ENCODE measurements at places on chromosomes 7 and 10.
A peak's percentile ranks its signal among the peaks of the same experiment; 100 is the strongest.

- ATAC-seq, result no peak
These were observed 147.1 kb upstream of the ASAH2 start for GRCh38 chr10:50398381-50398780.

DNA sequence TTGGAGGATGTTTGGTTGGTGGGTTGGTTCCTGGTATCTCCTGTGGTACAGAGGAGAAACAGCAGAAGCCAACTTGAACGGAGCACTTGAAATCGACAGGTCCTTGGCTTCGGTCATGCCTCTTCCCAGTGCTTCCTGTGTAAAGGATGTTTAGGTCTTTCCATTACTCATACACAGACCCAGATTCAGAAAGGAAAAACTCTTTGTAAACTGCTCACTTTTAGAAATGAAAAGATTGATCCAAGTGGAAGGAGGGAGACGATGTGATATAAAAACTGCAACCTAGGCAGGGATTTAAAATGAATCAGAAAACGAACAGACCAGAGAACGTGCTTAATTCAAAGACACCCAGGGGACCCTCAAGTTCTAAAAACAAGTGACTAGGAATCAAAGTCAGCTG is 338.4 kb downstream of the GALNT17 start:
- ATAC-seq, result no peak

DNA sequence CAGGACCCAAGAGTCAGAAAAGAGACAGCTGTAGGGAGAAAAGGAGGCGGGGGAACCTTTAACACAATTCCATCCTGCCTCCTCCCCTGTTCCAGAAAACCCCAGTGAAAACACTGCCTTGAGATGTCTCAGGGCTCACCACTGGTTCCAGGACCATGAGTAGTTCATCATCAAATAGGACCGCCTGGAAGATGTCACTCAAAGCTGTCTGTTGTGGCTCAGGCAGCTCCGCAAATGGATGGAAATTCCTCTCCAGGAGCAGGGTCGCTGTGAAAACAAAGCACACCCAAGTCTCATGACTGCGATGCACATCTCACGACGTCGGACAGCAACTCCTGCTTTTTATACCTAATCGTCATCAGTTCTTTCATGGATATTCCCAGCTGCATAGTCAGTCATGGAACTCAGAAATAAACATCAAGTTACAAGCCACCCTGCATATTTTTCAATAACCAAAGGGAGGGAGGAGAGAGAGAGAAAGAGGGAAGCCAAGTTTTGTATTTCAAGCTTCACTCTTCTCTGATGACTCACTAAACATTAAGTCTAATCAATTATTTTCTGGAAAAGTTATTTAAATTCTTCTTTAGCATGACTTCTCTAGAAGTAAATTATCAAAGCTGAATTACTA is 49.2 kb downstream of the GSDME start:
- peak; percentile 86 for ATAC-seq

DNA sequence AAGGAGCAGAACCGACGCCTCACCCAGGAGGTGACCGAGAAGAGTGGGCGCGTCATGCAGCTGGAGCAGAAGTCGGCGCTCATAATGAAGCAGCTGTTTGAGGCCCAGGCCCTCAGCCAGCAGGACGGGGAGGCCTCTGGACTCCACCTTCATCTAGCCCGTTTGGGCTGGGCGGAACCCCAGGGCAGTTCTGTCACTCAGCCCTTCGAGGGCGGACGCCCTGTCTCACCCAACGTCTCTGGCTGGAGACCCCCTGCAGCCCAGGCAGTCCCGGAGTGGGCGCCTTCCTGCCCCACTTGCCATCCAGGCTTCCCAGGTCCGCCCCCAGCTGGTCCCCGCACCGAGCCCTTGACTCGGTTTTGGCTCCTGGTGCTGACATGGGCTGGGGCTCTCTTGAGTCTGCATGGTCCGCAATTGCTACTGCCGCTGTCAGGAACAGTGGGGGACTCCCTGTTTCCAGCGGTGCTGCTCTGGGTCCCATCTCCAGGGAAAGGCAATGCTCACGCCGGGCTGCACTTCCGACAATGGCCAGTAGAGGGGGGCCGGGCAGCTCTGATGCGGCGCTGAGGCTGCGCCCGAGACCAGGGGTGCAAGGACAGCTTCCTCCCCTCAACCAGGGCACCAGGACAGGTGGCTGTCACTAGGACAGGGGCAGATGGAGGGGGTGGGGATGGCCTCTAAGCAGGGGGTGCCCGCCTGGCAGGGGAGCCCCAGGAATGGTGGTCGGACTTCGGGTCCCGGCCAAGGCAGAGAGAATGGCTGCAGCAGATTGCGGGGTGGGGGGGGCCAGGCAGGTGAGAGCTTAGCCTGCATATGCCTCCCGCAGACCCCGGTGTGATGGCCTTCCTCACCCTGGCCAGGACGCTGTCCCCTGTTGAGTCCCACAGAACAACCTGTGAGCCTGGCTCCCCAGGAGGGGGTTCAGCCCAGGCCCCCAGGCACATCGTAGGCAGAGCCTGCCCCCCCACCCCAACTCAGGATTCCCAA is 71.2 kb upstream of the KCTD7 start:
- peak; percentile 89 for ATAC-seq

DNA sequence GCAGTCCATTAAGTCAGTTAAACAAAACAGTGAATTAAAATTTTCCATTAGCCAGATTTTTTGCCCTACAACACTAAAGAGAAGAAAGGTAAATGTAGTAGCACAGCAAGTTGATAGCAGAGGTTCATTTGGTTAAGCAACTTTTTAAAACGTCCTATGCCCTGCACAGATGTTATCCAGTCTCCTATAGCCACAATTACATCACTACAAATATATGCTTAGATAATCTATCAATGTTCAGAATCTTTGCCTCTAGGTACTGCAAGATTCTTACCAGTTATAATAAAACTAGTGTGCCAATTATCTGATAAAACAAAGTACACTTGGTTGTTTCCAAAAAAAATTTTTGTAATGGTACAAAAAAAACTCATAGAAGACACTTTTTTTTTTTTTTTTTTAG is 175.5 kb upstream of the MYO3A start:
- ATAC-seq, result no peak

GRCh38 chr10:87740254-87740655 is 77.8 kb downstream of the ATAD1 start:
- no peak for ATAC-seq

- ATAC-seq, result no peak
These were observed 254.1 kb upstream of the GLI3 start for GRCh38 chr7:42491106-42491505.

DNA sequence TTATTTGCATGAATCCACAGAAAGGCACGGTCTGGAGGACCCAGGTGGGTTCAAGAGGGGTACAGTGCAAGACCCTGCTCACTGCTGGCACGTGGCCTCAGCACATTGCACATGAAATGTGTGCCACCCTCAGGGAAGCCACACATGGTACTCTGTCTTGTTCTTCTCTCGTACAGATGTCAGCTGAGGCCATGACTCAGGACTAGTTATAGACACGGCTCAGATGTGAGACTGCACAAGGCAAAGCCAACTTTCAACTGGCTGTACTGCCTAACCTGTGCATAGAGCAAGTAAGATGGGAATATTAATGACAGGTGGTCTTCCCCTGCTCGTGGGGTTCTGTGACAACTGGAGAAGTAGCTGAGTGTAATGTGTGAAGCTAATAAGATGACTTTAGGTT is 249.4 kb upstream of the CTBP2 start:
- ATAC-seq, result no peak

- ATAC-seq, result no peak
These were observed 196.6 kb downstream of the ARL4A start for GRCh38 chr7:12884033-12884432.

DNA sequence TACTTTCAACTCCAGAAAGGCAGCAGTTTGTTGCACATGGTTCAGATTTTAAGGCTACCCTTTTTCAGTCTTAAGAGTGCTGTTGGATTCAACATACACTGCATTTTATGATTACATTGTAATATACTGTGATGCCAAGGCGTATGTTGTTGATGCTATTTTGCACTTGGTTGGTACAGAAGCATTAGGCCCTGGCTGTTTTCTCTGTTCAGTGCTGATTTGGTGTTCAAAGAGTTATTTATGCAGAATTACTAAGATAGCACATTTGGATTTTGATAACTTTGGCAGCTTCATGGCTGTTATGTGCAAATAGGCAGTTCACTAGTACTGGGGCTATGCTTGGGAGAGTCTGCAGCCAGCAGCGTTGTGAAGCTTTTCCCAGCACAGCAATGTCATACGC is 7.8 kb downstream of the GPR158 start:
- ATAC-seq, result no peak

DNA sequence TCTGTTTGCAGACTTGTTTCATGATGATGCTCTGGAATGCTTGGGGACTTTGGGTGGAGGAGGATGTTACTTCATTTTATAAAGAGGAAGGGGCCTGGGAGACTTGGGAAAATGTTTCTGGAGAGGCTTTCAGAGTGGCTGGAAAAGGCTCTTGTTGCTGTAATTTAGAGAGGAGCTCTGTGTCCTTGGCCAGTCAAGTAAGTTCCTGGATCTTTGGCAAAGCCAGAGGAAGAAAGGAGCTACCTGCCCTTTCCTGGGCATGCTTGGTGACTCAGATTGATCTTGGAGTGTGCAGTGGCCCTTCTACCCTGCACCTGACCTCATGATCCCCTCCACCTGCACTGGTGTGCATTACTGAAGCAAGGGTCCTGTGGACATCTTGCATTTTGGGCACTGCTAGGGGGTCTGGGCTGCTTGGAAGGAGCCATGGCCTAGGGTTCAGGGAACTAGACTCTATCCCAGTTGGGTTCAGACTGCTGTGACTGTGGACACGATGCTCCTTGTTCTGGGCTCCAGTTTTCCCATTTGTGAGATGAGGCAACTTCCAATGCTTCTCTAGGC is 56.1 kb downstream of the ADCYAP1R1 start:
- no peak for ATAC-seq

DNA sequence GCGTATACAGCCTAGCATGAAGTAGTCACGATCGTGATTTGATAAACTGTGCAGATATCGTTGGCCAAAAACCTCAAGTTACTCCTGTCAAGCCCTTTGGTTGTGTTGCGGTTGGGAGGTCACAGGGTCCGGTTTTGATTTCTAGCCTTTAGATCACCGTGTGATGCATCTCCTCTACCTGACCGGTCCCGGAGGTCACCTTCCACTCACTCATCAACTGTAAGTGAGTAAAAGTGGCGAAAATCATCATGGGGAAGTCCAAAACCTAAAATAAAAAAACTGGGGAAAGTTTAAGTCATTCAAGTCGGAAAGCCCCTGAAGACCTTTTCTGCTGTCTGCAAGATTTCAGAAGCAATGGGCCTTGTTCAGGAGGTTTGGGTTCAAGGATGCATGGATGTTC is 62.8 kb downstream of the ADARB2 start:
- ATAC-seq, result no peak

DNA sequence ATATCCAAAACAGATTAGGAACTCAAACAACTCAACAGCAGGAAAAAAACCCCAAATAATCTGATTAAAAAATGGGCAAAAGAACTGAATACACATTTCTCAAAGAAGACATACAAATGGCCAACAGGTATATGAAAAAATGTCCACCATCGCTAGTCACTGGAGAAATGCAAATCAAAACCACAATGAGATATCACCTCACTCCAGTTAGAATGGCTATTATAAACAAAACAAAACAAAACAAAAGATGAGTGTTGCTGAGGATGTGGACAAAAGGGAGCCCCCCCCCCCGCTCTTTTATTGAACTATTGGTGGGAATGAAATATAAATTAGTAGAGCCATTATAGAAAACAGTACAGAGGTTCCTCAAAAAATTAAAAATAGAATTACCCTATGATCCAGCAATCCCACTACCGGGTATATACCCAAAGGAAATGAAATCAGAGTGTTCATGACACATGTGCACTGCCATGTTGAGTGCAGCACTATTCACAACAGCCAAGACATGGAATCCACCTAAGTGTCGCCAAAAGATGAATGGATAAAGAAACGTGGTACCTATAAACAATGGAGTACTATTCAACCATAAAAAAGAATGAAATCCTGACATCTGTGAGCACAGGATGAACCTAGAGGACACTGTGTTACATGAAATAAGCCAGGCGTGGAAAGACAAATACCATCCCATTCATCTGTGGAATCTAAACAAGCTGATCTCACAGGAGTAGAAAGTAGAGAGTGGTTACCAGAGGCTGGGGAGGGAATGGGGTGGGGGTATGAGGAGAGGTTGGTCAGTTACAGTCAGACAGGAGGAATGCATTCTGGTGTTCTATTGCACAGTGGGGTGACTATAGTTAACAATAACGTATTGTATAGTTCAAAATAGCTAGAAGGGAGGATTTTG is 78.1 kb upstream of the RHEB start:
- peak; percentile 75 for ATAC-seq

GRCh38 chr7:44565795-44566559 is 7.7 kb downstream of the DDX56 start:
- peak; percentile 37 for ATAC-seq

GRCh38 chr10:5818894-5819293 is 5.7 kb upstream of the GDI2 start:
- ATAC-seq, result no peak

- ATAC-seq, result no peak
These were observed 595.5 kb downstream of the LRMDA start for GRCh38 chr10:76026905-76027304.

- peak; percentile 96 for ATAC-seq
These were observed 151.6 kb downstream of the KIAA1217 start for GRCh38 chr10:24360282-24361127.

GRCh38 chr10:75329190-75329745 is 72.3 kb downstream of the ZNF503 start:
- no peak for ATAC-seq

- ATAC-seq, result no peak
These were observed 52.5 kb downstream of the NPY start for GRCh38 chr7:24336461-24336860.

DNA sequence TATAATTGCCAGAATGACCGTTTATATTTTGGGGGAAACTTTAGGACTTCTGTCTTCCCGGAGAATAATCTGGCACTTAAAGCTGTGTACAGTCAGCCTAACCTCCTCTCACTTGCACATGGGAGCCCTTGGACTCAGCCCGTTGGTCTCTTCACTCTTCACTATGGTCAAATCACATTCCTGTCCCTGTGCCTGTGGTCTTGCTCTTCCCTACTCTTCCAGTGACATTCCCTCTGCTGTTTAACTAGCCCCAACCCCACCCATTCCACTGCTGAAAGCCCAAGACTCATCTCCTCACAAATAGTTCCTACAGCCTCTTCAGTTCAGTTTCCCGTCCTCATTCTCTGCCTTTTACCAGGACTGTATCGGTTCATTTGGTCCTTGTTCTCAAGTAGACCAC is 135.0 kb downstream of the DYNC1I1 start:
- no peak for ATAC-seq

GRCh38 chr10:29746080-29746797 is 111.5 kb upstream of the SVIL start:
- ATAC-seq, result peak; percentile 83

DNA sequence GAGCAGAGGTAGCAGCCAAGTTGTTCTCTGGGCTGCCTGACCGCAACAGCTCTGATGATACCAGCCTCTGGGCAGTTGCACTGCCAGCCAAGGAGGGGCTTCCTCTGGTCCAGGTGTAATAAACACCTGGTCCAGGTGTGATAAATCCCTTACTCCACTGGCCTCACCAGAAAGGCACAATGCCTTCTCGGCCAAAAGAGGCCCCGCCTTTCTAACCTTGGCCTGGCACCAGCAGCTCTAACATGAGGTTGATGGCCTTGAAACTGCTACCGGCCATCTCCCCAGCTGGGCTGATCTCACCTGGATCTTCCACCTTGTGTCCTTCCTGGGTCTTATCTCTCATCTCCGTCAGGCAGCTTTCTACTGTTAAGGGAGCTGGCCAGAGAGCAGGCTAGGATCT is 45.5 kb upstream of the PDZD8 start:
- ATAC-seq, result no peak
